HCT116 (cell line): ENCODE measurements at places on chromosomes 12 and 14.

DNA sequence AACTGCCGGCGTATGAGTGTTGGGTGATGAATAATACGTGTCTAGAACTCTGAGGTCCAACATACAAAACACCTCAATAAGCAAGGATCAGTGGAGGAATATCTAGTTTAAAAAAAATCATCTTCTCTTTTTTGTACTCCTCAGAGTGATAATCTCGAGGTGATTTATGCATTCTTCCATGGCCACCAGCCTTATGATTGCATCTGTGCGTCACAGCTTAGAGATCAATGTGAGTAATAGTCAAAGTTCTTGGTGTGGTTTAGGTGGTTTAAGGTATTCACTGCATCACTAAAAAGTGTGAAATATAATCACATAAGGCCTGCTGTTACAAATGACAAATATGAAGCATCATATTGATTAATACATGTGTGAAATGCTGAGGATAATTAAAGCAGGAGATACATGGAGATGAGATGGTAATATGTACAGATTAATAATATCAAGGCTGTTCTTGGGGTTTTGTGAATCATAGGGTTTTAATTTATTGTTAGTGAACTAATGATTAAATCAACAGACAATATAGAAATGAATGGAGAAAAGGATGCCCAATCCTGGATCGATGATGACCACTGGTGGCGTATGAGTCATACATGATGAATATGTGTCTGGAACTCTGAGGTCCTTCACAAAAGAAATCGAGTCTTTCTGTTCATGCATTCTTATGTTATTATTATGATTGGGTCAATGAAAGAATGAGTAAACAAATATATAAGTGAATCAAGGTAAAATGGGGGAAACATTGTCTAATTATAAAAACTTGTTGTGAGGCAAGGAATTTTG is 68.8 kb upstream of the RTL1 start:
- DNase-seq: no peak

- DNase-seq: no peak
Measured at GRCh38 chr14:29518335-29518734, 409.3 kb downstream of the PRKD1 start.

DNA sequence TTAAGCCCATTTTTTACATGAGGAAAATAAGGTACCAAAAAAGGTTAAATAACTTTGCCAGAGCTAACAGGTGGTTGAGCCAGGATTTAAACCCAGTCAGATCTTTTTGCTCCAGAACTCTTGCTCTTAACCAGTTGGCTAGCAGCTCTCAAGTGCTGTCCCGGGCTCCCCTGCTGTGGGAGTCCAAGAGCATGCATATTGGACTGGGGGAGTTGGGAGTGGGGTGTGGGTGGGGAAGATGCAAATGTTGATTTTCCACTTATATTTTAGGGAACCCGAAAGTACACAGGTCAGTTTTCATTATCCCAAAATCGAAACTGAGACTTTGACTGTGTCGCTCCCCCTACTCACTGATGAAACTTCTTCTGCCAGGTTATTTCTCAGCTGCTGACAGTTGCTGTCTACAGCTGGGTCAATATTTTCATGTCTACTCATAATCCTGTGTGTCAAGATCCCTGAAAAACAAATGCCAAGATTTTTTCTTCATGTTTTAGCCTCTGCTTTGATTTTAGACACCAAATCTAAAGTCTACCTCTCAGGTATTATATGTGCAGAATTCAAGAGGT is 172.3 kb upstream of the TMPO start:
- no peak for DNase-seq

DNA sequence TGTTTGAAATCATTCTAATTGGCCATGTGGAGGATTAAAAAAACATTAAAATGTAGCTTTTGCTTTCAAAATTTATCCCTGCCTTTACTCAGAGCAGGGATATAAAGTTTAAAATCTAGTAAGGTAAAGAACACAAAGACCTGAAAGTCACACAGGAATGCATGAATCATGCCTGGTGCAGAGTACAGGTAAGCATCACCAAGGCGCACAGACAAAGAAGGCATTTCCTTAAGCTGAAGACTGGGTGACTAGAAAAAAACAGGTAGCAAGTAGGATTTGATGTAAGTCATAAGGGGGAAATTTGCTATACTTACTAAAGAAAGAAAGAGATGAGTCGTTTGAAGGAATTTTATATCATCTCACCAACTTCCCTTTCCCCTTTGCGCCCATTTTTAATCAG is 405.6 kb downstream of the GXYLT1 start:
- DNase-seq: no peak

DNA sequence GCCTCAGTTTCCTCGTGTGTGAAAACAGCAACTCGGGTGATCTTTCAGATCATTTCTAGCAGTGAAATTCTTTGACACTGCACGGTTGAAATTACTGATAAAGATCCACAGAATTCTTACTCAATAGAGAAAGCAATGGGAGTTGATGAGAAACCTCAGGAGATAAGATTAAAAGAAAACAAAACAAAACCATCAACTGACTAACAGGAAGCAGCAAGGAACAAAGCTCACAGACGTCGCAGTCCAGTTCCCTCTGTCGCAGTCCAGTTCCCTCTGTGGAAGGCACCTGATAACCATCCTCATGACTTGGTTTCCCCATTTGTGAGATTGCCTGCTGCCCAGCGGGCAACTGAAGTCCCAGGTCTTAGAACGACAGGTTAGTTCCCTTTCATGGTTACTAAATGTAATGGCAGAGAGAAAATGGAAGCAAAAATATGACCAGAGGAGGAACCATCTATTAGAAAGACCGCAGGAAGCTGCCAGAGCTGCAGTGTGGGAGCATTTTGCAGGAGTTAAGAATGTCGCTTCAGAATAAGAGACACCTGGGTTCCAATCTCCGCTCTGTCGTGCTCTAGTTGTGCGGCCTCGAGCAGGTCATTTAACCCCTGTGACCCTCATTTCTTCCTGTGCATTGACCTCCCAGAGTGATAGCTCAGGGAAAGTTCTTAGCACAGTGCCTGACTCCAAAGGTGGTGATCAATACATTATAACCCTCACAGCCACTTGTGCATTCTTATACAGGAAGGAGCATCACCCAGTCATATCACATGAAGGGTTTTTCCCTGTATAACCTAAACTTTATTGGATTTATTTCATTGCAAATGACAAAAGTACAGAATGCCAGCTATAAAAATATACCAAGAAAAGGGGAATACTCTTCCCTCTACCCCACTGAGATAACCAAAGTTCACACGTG is 5.1 kb upstream of the MED13L start:
- DNase-seq: no peak
